ENCODE measurements at places on chromosomes 4 and X.

DNA sequence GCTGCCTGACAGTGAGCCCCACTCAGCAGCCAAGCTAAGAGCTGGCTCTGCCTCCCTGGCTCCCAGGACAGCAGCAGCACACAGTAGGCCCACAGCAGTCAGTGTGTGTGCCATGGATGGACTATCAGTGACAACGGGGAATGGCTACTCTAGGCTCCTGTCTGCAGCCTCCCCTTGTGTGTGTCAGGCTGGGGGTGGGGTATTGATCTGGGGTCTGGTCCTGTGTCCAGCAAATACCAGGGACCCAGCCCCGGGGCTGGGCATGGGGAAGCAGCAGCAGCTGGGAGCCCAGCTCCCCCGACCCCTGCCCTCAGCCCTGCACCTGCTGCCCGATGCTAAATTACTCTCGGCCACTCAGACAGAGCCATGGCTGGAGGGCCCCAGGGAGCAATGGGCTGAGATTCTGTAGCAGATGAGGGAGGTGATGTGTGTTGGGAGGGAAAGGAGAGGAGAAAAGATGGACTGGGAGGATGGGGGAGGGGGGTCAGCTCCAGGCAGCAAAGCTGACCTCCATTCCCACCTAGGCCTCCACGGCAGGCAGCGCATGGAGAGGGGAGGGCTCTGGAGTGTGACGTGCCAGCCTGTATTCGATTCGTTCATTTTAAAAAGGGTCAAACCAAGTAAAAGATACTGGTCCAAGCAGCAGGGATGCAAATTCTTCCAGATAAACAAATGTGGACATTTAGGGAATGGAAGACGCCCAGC lies 61.3 kb upstream of the CRMP1 start:
- DNase-seq = no peak

DNA sequence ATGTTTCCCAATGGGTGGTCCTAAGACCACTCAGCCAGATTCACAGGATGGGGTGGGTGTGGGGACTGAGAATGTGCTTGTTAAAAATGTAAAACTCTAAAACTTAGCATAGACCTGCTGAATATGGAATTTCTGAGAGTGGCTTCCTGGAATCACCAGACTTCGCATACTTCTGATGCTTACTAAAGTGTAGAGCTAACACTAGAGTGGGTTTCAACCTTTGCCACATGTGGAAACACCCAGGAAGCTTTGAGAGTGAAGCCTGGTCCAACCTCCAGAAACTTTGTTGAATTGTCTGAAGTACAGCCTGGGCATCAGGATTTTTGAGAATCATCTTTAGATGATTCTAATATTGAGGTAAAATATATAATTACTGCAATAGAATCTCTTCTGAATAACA lies 167.8 kb upstream of the EDNRA start:
- DNase-seq = no peak

GRCh38 chr4:169084954-169085353 lies 74.9 kb upstream of the CBR4 start:
- DNase-seq = no peak

- no peak for DNase-seq
These were observed 978.1 kb downstream of the C4orf33 start for GRCh38 chr4:130074096-130074495.

- no peak for DNase-seq
These were observed 163.7 kb upstream of the SPANXC start for GRCh38 chrX:141405853-141406492.

- no peak for DNase-seq
These were observed 87.5 kb downstream of the PPP3CA start for GRCh38 chr4:101259876-101260275.

- no peak for DNase-seq
These were observed 61.6 kb upstream of the PRPS1 start for GRCh38 chrX:107566604-107567262.
